ENCODE measurements at places on chromosomes 7 and 10.

DNA sequence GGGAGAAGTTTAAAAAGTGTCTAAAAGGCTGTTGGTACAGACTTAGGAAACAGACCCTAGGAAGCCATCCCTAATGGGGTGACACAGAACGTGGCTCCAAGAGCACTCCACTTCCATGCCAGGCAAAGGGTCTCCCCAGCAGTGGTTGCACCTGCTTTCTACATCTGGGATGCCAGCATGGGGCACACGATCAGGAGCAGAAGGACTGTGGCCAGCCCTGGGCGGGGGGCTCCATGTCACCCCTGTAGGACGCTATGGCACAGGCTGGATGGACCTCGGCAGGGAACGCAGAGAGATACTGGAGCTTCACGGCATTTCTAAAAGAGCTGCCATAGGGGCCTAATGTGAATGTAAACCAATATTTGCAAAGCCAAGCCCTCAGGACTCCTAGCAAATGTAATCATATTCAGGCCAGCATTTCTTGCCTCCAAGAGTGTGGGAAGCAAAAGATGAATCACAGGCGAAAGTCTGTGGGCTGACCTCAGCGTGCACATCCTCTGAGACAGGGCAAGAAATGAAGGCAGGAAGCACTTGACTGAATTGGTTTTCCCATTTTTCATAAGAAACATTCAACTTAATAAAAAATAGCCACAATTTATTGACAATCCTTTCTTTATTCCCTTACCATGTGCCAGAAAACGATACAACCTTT lies 93.9 kb downstream of the ATXN7L1 start:
- DNase-seq = no peak

DNA sequence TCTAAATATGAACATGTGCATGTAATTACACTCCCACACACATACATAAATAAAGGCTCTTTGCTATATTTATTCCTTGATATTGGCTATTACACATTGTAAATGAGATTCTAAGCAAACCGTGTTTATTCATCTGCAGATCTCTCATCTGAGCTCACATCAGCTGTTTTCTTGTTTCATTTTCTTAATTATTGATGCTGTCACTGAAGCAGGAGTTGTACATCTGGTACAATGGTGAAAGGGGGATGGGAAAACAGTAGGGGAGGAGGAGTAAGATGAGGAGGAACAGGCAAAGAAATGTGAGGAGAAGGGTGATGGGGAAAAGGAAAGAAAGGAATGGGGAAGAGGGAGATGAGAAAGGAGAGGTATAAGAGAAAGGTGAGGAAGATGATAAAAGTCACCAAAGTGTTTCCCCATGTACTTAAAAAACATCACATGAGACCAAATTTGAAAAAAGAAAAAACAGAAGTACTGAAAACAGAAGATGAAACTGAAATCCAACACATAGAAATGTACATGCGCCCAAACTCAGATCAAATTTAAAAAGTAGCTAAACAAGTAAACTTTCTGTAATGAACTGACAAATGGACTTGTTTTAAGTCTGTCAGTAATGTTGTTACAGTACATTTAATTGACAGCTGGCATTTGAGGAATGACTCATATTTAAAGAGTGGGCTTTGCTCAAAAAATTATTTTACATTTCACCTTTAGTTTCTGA lies 472.2 kb downstream of the ARL4A start:
- no peak for DNase-seq

DNA sequence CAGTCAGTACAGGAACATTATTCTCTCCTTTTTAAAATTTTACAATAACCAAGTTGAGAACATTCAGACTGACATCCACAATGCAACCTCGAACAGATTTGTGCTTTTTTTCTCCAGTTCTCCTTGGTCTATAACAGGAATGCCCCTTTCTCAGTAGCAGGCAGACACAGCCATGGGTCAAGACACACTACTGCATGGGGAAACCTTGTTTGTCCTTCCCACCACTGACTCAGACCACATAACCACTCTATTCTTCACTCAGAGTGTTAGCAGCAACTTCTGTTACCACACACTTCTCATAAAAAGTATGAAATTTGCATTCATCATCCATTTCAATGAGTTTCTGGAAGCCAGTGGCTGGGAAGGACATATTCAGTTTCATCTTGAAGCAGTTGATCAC lies 421.7 kb downstream of the ADRA2A start:
- DNase-seq = no peak

GRCh38 chr7:22447762-22448161 lies 52.2 kb downstream of the STEAP1B start:
- no peak for DNase-seq

DNA sequence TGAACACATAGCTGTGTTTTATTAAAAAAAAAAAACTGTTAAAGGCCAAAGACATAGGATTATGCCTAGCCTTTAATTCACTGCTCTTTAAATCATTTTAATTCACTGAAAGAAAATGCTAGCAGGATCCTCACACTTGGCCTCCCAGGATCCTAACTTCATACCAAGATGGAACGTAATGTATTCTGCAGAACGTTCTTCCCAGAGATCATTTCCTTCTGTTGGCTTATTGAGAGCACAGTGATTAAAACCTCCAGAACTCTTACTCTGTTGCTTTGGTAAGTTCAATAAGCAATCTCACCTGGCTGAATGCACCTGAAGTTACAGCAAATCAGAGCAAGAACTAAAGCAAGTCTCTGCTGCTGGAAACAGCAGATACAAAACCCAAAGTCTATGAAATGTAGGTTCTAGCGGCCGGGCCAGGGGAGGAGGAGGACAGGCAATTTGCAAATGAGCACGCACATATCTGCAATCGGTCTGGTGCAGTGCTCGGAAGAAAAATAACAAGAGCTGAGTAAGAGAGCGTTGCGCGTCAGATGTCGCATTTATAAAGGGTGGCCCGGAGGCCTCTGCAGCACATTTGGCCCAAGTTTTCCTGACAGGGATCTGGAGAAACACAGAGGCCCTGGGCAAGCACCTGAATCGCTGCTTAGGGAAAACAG lies 193.9 kb downstream of the FAM107B start:
- DNase-seq = no peak

DNA sequence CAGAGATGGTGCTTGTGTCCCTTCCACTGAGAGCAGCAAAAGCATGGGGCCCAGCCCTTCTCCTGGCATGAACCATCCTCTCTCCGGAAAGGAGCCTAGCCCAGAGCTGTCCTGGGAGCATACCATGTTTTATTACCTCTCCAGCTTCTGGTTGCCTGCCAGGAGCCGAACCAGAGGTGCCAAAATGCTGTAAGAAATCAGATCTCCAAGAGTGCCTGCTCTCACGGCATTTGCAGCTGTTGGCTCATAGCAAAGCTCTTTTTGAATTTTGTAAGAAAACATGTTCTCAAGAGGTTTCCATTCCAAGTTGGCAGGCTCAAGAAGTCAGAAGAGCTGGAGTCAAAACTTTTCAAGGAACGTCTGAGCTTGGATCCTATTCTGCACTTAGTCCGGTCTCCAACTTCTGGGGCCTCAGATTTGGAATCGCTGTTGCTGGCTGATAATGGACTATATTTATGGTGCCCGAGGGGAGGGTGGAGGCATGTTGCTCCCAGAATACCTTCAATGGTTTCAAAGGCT lies 211.7 kb upstream of the MKI67 start:
- DNase-seq = no peak

GRCh38 chr7:129784783-129785684 lies 167.7 kb downstream of the UBE2H start:
- DNase-seq = peak; percentile 54

- no peak for DNase-seq
Measured at GRCh38 chr7:132135746-132136385, 440.4 kb downstream of the PLXNA4 start.

GRCh38 chr7:85469446-85470010 lies 282.7 kb upstream of the SEMA3D start:
- no peak for DNase-seq

- no peak for DNase-seq
Measured at GRCh38 chr7:37018954-37019353, 294.7 kb upstream of the AOAH start.
